ENCODE measurements at places on chromosomes 2 and 18. TPM values are rescaled to one million over a fixed set of nuclear protein-coding genes. Genes with fewer than 3 reads are reported as not detected.

SLC9A4 gene
- 0.04 TPM for total RNA-seq

DNA sequence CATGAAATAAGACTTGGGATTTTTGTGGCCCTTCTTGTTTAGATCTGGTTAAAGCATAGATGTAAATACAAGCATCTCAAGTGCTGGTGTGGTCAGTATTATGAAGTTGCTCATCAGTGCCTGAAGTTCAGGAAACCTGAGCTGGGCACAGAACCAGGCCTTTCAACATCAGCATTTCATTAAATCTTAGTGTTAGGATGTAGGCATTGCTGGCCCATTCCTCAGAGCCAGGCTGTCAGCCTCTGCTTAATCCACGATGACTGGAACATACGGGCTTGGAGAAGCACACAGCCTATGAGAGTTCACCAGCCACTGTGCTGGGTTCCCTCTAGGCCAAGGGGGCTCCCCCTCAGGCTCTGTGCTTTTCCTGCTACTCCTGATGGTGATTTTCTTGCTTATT lies 270.2 kb downstream of the EN1 start:
- no peak for DNase-seq

DNA sequence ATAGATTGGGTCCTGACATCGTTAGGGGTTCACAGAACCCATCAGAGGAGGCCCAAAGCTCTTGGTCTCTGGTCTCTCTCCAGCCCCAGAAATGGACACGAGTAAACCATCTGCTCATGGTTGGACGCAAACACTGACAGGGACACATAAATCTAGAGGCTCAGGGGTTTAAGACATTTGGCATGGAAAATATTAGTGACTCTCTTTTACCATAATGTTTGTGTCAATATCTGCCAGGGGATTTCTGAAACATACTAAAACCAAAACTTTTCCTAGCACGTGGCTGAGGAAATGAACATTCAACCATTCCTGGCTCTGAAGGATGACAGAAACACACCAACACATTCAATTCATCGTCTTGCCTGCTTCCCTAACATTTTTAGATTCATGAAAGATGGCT lies 226.2 kb downstream of the SP3 start:
- peak; percentile 71 for DNase-seq

FMNL2 gene
- 24.1 TPM for total RNA-seq

DNA sequence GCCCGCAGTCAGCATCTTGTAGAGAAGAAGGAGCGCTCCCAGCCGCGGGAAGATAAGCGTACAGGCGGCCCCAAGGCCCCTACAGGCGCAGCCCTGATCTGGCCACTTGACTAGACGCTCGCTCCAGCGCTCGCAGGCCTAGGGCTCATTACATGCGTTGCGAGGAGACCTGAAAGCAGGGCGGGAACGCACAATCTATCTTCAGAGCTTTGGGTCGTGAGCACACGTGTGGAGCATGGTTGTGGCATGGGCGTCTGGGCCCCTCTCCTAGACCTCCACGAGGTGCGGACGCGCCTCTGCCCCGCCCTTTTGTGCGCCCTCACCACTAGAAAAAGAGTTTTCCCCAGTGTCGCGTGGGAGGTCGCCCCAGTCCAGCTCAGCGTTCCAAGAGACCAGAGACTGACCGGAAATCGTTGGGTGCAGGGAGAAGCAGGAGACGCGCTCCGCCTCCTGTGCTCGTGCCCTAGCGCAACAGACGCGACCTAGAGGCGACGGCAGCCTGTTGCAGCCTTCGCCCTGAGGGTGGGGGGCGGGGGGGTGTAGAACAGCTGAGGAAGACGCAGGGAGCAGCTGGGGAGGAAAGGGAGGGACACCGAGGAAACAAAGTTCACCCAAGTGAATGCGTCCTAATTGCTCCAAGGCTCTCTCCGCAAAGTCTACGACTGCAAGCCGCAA lies 12.6 kb downstream of the NR4A2 start:
- DNase-seq, result peak; percentile 67

DNA sequence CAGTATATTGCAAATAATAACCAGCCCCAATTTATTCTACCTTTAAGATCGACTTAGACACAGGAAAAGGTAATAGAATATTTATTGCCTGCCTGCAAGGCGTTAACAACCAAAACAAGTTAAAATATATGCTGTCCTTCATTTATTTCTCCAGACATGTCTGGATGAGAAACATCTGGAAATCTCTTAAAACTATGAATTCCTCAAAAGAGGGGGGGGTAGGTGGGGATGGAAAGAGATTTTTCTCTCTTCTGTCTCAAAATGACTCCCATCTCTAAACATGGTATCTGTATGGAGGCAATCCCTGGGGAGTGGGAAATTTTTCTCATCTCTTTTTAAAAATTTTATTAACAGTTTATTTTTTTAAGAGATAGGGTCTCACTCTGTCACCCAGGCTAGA lies 113.0 kb downstream of the CDH2 start:
- peak; percentile 14 for DNase-seq

DNA sequence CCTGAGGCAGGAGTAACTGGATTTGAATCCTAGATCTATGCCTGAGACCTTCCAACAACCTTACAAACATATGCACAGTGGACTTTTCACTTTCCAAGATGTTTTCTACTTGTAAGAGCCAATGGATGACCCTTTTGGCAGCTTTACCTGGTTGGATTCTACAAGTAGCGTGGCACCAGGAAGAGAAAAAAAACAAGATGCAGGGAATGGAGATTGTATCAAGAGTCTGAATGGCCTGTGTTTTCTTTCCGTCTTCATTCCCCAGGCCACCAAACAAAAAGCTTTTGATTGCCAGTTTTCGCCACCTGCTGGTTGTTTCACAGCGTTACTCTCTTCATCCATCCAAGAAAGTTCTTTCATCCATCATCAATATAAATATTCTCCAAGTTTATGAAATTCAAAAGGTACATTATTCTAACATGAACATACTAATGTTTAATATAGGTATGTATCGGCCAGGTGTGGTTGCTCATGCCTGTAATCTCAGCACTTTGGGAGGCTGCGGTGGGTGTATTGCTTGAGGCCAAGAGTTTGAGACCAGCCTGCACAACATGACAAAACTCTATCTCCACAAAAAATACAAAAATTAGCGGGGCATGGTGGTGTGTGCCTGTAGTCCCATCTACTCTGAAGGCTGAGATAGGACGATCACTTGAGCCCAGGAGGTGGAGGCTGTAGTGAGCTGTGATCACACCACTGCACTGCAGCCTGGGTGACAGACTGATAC lies 3.5 kb upstream of the BCL2 start:
- DNase-seq, result peak; percentile 93

DOK6 gene
- total RNA-seq, result 4.9 TPM

- DNase-seq, result no peak
Measured at GRCh38 chr2:209323738-209324137, 100.1 kb upstream of the MAP2 start.

TMEM198 gene
- 1.2 TPM for total RNA-seq

GRCh38 chr2:122263746-122264145 lies 508.3 kb downstream of the TSN start:
- peak; percentile 17 for DNase-seq

- no peak for DNase-seq
Measured at GRCh38 chr2:207395535-207396251, 134.1 kb upstream of the CREB1 start.

DNA sequence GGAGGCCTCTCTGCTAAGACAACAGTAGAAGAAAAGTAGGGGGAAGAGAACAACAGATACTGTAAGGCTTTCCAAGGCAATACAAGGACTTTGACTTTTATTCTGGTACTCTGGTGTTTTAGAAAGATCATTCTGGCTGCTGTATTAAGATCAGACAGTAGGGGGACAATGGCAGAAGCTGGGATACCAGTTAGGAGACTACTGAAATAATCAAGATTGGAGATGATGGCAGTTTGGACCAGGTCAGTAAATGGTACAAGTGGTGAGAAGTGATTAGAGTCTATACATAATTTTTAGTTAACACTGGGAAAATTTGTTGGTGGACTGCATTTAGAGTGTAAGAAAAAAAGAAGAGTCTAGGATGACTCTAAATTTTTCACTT lies 139.7 kb downstream of the ROCK1 start:
- peak; percentile 5 for DNase-seq

GRCh38 chr2:20097889-20098714 lies 46.7 kb upstream of the LAPTM4A start:
- peak; percentile 86 for DNase-seq

DNA sequence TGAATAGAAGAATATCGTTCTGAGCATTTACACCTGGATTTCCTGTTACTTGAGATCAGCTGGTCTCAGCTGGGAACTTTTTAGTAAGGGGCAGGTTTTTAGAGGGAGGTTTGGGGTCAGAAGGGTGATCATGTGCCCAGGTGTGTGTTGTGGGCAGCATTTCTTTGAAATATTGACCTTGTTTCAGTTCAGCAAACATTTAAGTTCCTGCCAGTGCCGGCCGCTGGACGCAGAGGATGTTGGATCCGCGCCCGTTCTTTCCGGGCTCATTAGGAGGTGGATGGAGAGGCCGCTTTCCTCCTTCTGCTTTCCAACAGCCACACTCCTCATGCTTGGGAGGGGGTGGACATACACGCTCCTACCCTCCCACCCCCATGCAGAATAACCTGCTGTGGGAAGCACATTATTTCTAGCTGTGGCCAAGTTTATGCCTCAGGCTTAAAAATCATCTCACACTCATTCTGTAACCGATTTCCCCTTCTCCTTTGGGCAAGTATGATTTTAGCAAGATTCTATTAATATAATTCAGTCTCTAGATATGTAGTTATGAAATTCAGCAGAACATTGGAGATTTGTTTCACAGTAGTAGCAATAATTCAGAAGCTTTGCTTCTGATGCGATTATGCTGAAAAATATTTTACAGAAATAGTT lies 131.4 kb downstream of the ZNF236 start:
- peak; percentile 80 for DNase-seq

DNA sequence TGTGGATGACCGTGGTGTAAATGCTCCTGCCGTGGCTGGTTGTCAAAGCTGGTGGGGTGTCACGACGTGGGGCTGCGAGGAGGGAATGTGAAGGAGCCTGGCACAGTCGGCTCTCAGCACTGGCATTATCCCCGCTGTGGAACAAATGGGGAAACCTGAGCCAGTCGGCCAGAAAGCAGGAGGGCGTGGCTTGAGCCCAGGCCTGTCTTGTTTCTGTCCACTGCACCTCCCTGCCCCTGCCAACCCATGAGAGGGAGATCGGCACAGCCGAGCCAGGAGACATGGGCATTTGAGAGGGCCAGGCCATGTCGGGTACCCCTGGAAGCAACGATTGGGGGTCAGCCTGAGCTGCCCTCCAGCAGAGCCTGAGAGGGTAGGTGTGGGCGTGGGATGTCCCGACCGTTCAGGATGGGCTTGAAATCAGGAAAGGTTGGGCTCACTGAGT lies 44.5 kb downstream of the PDIA6 start:
- peak; percentile 50 for DNase-seq

- peak; percentile 2 for DNase-seq
Measured at GRCh38 chr2:33673937-33674336, 74.8 kb upstream of the FAM98A start.

RSAD2 gene
- total RNA-seq, result 3.3 TPM

TRABD2A gene
- 0.22 TPM for total RNA-seq

GRCh38 chr2:191374366-191374765 lies 129.2 kb downstream of the MYO1B start:
- no peak for DNase-seq

KCNF1 gene
- 2.0 TPM for total RNA-seq

DNA sequence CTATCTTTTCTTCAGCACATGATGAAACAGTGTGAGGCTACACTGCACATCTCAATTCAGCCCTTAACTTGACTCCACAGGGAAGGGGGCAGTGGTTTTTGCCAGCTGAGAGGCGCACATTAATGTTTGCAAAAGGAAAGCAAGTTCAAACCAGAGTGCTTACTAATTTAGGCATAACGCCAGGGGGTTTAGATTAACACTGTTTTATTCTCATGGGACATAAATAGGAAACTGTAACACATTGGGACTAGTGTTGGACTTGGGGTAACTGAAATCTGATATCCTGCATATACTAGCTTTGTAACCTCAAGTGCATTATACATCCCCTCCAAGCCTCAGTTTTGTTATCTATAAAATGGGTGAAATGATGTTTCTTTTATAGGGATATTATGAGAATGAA lies 821.2 kb upstream of the ID2 start:
- no peak for DNase-seq

GRCh38 chr2:241558532-241559322 lies at the start of gene BOK:
Gene BOK (plus strand): TSS chr2:241558745. CDS start chr2:241559484, 739 bp downstream.
- DNase-seq, result peak; percentile 86

DNA sequence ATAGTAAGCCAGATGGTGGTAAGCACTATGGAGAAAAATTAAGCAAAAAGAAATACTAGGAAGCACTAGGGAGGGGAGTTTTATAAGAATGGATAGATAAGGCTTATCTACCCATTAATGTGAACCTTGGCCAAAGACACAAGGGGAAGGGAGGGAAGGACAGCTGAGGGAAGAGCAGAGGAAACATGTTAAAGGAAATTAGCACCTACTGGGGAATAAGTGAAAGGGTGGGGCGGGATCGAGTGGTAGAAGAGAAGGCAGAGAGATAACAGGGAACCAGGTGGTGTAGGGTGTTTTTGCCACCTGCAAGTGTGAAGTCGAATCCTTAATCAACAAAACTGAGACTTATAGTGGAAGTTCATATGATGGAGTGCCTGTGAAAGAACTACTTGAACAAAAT lies 1.7 kb downstream of the UNC80 start:
- no peak for DNase-seq

DNA sequence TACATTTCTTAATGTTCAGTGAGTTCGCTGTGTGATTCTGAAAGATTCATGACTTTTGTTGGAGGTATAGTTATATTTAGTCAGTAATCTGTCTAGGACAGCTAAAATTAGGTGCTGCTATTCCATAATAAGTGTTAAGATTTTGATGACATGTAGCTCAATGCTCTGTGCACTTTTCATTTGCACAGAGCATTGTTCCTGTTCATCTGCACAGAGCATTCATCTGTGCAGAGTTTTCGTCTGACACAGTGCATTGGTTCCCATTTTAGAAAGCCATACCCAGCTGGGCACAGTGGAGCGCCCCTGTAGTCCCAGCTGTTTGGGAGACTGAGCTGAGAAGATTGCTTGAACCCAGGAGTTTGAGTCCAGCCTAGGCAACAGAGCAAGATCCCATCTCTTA lies 8.6 kb downstream of the POLI start:
- DNase-seq, result no peak

DNA sequence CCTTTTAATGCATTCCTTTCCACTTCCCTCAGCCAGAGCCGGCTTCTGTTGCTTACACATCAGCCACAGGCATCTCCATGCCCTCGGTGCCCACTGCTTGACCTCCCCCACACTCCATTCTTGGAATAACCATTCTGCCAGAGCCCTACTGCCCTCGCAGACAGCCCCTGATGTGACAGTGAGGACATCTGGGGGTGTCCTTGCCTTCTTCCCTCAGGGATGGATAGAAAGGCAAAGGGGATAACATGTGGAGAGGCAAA lies 6.4 kb upstream of the NPPC start:
- DNase-seq, result no peak

ADGRF3 gene
- total RNA-seq, result 0.31 TPM

TLX2 gene
- total RNA-seq, result not detected

NEU2 gene
- not detected for total RNA-seq

GRCh38 chr2:207482630-207483029 lies 47.1 kb upstream of the CREB1 start:
- DNase-seq, result no peak

- DNase-seq, result no peak
Measured at GRCh38 chr2:48397281-48397680, 132.7 kb upstream of the STON1 start.

HNMT gene
- total RNA-seq, result 37.7 TPM

AQP12B gene
- not detected for total RNA-seq

Data from muscle of leg (tissue), 16 donors.